Stimulated activated CD4-positive, alpha-beta T cell treated with anti-CD3 and anti-CD28 coated beads, Interleukin-4, amount 100 ng/mL, for 48 hours (primary cell): ENCODE measurements at places on chromosomes 2 and 18.

DNA sequence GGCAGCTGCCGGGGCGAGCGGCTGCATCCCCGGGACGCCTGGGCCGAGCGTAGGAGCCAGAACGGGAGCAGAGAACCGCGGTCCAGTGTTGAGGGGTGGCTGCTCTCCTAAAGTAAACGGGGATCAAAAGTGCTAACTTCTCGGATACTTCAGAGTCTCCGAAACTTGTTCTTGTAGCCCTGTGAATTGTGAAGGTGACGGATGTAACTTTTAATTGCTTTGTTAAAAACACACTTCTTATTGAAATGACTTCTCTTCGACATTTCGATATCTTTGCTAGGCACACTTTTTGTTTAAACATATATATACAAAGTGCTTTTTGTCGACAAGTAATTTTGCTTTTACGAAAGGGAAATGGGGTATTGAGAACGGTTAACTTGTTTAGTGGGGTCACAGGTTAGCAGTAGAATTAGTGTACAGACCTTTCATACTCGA lies 540 bp downstream of the ATP9B start:
- DNase-seq = no peak

DNA sequence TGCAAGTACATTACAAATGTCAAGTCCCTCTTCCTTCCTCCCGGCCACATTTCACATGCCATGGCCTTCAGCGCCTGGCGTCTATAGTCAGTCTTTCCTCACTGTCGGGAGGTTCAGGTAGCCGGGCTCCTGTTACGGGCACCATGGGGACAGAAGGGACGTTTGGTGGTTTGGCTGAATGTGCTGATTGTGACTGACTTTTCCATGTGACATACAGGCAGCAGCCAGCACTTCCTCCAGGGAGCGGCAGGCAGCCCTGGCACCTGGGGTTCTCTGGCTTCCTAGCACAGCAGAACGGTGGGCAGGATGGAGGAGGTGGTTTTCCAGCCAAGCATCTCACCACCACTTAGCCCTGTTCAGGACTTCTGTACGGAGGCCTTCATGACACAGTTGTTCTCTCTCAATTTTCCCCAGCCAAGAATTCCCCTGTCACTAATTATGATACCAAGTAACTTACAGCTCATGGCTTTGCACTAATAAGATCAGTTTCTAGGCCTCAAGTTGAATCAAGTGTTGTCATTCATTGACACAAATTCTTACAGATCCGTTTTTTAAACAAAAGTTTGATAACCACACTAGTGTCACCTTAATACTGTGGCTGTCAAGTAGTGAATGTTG lies 83.9 kb upstream of the REV1 start:
- no peak for DNase-seq

GRCh38 chr2:79798776-79799175 lies 285.9 kb downstream of the CTNNA2 start:
- DNase-seq = no peak

DNA sequence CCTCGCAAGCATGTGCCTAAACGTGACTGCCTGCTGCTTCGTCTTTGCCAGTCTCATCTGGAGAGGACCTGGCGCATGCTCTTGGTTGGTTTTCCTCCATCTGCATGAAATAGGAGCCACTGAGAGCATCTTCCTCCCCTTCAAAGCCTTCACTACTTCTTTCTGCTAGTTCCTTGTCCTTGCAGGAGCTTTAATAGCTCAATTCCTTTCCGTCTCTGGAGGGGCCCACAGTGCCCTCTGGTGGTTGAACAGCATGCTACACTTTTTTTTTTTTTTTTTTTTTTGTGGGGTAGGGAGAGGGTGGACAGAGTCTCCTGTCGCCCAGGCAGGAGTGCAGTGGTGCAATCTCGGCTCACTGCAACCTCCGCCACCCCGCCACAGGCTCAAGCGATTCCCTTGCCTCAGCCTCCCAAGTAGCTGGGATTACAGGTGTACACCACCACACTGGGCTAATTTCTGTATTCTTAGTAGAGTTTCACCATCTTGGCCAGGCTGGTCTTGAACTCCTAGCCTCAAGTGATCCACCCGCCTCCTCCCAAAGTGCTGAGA lies 59.6 kb downstream of the SP110 start:
- DNase-seq = no peak

DNA sequence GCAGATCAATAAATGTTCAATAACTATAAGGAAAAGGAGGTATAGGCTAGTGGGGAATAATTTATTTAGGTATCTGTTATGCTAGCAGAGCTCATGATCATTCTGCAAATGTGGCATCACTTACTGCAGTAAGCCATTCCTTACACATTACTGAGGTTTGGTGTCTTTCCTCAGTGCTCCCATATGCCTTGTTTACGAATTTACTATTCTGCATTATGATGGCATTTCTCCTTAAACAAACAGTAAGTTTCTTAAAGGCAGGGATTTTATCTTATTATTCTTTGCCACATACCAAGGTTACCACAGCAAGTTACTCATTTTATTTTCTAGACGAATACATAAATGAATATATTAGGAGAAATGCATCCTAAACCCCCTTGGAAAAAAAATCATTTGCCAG lies 88.4 kb downstream of the DSEL start:
- DNase-seq = no peak

- DNase-seq = no peak
Measured at GRCh38 chr2:101843471-101843870, 146.0 kb downstream of the MAP4K4 start.

DNA sequence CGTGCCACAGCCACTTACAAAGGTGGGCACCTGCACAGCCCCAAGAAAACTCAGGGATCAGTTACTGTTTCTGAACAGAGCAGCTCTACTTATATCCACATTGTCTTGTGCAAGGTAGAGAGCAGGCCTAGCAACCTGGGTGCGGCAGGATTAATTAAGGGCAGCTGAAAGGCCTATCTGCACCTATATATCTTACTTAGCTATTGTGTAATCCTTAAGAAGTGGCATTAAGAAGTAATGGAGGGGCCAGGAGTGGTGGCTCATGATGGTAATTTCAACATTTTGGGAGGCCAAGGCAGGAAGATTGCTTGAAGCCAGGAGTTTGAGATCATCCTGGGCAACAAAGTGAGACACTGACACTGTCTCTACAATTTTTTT lies 12.8 kb upstream of the ARL5A start:
- no peak for DNase-seq

- no peak for DNase-seq
Measured at GRCh38 chr2:206584323-206585116, 57.8 kb upstream of the FAM237A start.

- peak; percentile 8 for DNase-seq
Measured at GRCh38 chr2:151766437-151767153, 32.3 kb upstream of the NEB start.

DNA sequence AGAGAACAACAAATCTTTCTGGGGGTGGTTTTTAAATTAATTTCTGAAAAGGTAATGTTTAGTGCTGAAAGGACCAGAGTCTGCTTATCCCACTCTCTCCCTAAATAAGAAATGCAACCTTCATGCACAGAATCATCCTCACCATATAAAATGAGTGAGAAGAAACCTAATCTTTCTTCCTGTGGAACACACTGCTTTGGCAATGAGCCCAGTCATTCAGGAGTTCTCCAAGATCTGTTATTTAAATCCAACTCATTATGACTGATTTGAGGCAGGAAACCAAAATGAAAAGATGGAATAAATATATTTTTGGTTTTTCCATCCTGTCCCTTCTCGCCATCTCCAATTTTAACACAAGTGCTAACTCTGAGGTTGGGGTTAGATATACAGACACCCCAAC lies 228.3 kb downstream of the SRBD1 start:
- no peak for DNase-seq

DNA sequence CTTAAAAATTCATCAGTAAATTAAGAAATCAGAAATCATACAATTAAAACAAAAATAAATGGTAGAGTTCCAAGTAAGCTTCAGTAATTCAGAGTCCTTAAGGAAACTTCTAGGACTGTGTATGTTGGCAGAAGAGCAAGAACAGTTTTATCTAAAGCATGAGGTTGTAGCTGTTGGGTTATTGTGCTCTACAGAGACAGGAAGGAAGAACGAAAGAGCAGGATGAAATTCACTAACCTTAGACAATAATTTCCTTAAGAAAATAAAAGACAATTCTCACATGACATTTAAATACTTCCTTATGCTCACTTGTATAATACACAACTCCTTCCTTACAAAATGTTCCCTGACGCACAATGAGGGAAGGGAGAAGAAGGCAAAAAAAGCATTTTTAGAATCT lies 133.4 kb downstream of the STK39 start:
- no peak for DNase-seq

GRCh38 chr18:60053747-60054304 lies 154.0 kb downstream of the PMAIP1 start:
- DNase-seq = no peak

GRCh38 chr2:70645733-70646419 lies 92.2 kb upstream of the TGFA start:
- no peak for DNase-seq

GRCh38 chr18:56861244-56861643 lies 210.1 kb downstream of the WDR7 start:
- DNase-seq = no peak

GRCh38 chr2:160167089-160167740 lies 32.9 kb downstream of the ITGB6 start:
- no peak for DNase-seq

GRCh38 chr2:232349946-232350635 lies 28.5 kb upstream of the ALPP start:
- no peak for DNase-seq

DNA sequence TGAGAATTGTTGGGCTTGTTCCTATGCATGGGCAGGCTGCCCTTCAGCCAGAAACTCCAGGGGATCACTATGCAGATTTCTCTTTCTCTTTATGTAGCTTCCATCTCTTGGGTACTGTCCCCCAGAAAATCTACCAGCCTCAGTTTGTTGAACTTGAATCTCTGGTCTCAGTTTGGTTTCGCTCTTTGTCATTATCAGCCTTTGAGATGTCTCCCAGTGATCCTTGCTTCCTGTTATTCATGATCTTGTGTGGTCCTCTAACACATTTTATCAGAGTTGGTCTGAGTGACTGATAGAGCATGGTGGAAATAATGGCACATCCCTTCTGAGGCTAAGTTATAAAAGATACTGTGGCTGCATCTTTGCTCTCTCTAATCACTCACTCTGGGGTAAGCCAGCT lies 7.8 kb downstream of the TMEM87B start:
- no peak for DNase-seq

DNA sequence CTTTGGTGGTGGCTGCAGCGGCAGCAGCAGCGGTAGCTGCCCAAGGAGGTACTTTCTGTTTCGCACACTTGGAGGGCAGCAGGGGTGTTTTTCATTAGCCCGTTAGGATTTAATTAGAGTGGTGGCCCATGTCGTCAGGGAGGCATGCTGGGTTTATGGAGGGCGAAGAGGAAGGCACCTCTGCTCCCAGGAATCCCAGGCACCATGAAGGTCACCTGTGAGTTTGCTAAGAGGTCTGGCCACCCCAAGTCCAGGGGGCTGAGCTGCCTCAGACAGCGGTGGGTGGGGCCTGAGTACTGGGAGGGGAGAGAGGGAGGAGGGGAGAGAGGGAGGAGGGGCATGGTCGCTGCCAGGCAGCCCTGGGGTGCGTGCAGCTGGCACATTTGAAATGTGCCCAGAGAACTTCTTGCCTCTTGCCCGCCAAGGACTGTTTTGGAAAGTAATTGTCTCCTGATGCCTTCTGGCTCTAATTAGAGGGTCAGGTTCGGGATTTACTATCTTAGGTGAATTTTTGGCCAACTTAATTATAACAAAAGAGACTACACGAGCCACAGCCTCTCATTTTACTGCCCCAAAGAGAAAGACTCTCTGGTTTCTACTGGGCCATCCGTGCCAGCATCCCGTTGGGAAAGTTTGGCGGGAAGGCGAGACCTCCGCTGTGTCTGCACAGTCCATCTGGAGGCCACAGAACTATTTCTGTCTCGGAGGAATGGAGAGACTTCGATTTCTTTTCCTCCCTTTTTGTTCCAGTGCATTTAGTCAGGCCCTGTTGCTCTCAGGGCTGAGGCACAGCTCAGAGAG lies 62.0 kb downstream of the GLI2 start:
- no peak for DNase-seq

DNA sequence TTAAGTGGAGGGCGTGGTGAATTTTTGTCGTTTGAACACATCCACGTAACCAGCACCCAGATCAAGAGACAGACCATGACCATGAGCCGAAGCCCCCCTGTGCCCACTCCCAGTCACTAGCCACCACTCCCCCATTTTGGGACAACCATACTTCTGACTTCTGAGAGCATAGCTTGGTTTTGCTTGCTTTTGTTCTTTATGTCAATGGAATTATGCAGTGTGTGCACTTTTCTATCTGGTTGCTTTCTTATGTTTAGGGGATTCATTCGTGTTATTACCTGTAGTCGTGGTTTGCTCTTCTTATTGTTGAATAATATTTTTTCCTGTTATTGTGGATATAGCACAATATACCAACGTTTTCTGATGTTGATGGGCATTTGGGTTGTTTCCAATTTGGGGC lies 141.7 kb downstream of the GLI2 start:
- DNase-seq = no peak

GRCh38 chr18:77433076-77433475 lies 183.4 kb downstream of the GALR1 start:
- DNase-seq = no peak

GRCh38 chr2:199798831-199799580 lies 52.0 kb downstream of the FTCDNL1 start:
- DNase-seq = no peak

DNA sequence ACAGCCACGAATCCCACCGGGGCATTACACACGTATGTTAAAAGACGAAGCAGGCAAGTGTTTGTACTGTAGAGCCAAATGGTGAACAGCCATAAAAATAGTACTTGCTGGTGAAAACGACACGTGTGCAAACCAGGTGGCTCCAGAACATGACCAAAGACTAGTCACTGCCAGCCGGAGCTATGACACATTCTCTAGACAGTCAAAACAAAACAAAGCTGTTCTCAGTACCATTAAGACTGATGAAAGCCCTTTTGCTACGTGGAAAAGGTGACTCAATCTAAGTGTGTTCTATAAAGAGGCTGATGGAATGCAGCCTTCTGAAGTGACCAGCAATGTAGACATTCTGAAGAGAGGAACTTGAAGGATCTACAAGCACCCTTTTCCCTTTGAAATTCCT lies 367.7 kb upstream of the NETO1 start:
- DNase-seq = no peak

- DNase-seq = no peak
Measured at GRCh38 chr18:22226801-22227200, 57.4 kb downstream of the GATA6 start.

DNA sequence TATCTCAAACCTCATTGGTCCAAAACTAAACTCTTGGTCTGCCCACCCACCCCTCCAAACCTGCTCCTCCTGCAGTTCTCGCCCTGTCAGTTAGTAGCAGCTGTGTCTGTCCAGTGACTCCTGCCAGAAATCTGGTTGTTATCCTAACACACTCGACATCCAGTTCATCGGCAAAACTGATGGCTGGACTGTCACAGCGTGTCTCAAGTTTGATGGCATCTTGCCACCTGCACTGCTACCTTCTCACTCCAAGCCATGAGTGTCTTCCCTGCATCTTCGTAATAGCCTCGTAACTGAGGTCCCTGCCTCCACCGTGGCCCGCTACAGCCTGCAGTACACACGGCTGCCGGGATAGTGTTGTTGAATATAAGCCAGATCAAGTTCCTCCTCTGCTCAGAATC lies 470.1 kb upstream of the RAB12 start:
- DNase-seq = no peak
